CD4-positive, alpha-beta T cell treated with Interleukin-15 for 4 hours (primary cell): ENCODE measurements at places on chromosomes 1 and 21.

- DNase-seq, result no peak
Observed at GRCh38 chr1:162822391-162823200, 32.1 kb downstream of the HSD17B7 start.

DNA sequence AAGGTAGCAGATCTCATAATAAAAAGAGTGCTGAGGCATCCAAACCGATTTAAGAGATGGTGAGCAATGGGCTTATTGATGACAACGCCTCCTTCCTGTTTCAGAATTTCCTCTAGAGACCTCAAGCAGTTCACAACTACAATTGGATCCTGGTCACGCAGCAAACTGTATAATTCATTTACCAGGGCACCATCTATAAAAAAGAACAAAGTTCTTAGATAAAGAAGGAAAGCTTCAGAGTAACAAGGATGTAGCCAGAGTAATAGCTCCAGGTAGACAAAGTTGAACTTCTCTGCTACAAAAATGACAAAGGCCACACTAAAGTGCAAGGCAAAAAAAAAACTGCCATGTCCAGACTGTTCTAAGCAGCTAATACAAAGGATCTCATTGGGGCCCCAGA is 3.4 kb downstream of the AP4B1 start:
- DNase-seq, result peak; percentile 24

GRCh38 chr1:72357411-72357810 is 75.1 kb upstream of the NEGR1 start:
- DNase-seq, result no peak

- no peak for DNase-seq
Observed at GRCh38 chr1:100597061-100597741, 59.3 kb downstream of the GPR88 start.

DNA sequence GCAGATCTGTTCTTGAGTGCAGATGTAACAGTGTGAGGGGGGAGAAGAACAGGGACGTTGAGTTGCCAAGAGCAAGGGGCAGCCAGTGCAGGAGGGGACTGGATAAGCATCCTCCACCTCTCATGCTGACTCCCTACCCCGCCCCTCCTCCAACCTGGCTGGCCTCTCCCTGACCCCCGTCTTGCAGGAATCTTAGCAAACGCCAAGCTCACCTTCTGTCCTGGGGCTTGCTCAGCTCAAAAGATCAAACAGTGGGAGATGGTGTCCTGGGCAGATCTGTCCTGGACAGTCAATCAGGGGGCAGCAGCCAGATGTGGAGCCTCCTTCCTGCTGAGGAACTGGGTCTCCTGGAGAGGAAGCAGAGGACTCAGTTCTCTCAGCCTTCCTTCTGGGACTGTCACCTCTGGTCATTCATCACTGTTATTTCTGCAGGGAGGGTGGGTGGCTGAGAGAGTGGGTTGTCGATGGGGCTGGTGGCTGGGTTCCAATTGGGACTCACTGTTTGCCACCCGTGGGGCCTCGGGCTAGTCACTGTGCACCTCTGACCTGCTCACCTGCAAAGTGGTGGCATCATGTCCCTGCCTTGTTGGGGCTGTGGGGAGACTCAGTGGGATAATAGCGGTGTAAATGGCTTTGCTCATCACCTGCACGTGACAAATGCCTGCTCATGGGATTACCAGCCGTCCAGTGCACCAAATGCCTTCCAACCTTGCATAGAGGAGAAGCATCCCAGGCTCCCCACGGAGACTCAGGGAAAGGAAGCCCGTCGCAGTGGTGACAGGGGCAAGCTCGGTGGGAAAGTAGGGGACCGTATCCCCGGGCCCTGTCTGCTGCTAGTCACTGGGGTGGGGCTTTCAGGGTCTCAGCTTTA is 154.4 kb downstream of the PTPRU start:
- no peak for DNase-seq

DNA sequence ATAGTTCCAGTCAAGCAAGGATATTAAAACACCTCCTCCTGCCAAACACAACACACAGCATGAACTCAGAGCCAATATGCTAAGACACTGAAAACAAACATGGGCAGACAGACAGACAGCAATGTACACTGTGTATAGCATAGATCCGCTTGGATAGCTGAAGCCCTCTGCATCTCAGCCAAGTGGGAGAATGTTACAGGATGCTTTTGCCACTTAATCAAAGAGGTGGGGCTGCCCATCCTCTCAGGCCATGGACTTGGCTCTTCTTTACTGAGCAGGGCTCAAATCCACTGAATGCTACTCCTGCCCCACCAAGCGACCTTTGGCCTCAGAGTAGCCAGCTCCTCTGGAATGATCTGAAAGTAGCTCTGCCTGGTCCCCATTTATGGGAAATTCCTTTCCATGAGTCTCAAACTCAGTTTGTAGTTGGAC is 64.7 kb upstream of the NGF start:
- DNase-seq, result no peak

GRCh38 chr1:194042736-194043135 is 856.3 kb upstream of the B3GALT2 start:
- DNase-seq, result no peak

GRCh38 chr1:163912170-163912884 is 590.6 kb downstream of the NUF2 start:
- no peak for DNase-seq

DNA sequence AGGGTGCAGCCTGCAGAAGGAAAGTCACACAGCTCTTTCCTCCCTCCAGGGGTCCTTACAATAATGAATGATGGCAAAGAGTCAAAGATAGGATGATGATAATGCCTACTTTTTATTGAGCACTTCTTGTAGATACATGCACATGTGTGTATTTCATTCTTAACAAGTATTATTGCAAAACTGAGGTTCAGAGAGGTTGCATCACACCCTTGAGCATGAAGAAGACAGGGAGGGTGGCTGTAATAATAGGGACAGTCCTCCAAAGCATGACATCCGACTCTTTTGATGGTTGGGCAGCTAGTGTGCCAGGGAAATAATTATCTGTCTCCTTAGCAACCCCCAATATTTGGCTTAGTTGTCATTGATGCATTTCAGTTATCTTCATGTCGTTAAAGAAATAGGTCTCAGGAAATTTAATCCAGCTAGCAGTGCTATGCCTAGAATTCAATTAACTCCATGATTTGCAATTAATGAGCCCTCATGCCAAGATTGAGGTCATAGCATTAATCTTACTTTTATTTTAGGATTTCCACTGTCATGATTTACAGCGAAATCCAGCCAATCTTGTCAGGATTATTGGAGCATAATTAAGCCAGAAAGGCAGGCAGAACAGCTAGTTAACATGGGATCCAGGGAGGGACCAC is 35.0 kb downstream of the DNAJC6 start:
- no peak for DNase-seq

GRCh38 chr1:6761196-6761737 is 24.0 kb upstream of the CAMTA1 start:
- no peak for DNase-seq

DNA sequence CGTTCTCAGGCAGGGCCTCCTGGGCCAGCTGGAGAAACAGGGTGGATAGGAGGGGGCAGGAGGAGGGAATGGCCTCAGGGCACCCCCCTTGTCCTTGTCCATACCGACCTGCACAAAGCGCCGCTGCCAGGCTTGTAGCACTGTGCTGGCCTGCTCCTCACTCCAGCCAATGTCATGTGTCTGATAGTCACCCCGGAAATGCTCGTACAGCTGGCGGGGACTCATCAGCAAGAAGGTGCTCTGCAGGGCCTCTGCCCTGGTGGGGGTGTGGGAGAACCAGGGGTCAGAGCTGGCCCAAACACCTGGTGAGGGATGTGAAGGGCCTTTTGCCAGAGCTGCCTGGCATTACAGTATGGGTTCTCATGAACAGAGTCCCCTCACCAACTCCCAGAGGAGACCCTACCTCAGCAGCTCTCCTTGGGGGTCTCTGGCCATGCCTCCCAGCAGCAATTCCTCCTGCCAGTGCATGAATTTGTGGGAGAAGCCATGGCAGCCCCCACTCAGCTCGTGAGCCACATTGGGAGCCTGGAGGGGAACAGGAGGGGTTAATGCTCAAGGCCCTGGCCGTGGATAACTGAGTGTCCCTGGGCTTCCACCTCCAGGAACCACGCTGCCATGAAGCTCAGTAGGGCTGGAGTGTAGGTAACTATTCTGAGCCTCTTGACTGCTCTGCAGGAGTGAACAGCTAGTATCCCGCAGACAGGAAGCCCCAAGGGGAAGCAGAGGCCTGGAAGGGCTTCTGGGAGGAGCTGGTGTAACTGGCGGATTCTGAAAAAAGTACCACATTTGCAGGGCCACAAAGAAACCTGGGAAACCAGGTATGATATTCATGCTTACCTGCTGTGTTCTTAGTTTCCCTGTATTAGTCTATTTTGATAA is 13.3 kb downstream of the PTCH2 start:
- DNase-seq, result no peak

DNA sequence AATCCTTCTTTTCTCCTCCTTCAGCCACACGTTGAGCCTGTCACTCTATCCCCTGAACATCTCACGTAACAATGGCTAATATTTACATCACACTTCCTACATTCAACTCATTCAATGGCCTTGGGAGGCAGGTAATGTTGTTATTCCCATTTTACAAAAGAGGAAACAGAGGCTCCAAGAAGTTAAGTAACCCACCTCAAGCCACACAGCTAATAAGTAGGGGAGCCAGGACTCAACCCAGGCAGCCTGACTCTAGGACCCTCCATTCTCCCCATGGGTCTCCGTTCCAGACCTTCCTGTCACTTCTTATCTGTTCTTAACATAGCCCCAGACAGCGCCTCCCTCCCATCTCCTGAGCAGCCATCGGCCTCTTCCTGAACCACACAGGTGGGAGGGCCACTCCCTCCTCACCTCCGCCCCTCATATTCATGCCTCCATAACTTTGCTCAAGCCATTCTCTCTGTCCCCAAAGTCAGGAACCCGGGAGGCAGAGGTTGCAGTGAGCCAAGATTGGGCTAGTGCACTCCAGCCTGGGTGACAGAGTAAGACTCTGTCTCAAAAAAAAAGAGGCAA is 2.2 kb downstream of the PADI4 start:
- no peak for DNase-seq

DNA sequence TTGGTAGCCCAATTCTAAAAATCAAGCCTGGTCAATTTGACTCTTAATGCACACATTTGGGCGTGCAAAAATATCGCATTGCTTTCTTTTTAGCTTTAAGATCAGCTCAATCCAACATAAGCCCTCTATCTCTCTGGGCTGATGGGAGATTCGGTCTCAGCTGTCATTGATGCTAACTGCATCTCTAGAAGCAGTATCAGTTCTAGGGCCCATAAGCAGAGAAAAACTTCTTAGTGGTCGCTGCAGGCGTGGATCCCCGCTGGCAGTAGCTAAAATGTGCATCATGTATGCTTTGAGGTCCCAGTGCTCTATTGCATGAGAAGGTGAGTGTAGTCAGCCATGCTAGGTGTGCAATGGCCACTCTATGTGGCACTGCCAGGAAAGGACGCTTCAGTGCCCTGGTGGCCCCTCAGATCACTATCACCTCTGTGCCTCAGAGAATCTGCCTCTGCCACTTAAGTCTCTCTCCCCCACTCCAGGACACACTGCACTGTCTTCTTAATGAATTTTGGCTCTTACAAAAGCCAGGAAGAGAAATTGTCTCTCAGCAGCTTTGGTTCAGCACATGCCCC is 79.7 kb upstream of the GADD45A start:
- DNase-seq, result no peak

- DNase-seq, result no peak
Observed at GRCh38 chr1:168974611-168975010, 131.9 kb upstream of the ATP1B1 start.

GRCh38 chr1:39572379-39573096 is 4.1 kb downstream of the PABPC4 start:
- DNase-seq, result no peak

DNA sequence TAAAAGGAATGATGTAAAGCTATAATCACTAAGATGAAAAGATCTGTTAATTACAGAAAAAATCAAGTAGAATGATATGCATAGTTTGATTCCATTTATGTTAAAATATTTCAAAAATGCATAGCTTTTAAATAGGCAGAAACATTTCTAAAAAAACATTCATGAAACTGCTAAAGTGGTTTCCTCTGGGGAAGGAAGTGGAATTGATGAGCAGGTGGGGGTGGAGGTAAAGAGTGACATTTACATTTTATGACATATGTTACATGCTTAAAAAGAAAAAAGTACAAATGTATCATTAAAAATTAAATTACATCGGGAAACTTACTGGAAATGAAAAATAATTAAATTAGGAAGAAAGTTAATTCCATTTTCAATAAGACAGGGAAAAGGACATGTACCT is 42.8 kb upstream of the JAK1 start:
- DNase-seq, result peak; percentile 11

DNA sequence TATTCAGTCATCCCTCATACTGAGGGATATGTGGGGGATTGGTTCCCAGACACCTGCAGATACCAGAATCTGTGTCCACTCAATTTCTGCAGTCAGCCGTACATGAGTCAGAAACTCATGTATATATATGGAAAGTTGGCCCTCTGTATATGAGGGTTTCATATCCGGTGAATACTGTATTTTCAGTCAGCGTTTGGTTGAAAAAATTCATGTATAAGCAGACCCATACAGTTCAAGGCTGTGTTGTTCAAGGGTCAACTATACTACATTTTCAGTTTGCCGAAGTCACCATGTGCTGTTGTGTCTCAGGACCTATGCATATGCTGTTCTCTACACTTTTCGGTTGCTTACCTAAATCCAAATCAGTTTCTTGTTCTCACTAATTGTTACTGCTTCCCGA is 10.5 kb downstream of the AXDND1 start:
- no peak for DNase-seq

DNA sequence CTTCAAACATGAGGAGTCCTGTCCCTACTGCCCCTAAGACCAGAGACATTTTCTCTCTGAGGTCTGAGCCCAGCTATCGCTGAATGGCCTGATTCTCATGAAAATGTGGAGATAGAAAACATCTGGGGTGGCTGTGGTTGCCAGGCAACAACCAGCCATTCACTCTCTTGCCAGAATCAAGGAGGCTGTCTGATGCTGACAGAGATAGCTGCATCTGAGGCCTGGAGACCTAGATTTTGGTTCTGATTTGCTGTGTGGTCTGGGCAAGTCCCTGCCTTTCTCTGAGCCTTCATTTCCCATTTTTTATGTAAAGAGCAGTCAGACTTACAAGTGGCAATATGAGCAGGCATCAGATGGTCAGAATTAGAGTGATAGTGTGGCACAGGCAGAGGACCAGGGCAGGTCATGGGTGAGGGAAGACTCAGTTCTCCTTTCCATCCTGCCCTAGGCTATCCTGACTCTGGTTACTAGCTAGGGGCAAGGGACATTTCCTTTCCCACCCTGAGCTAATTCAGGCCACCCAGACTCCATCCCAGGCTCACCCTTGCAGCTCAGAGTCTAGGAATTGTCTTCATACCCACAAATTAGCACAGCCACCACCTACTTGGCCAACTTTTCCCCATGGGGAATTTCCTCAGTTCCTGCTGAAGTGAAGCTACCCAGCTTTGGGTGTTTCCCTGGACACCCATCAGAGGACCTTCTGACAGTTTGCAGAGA is 20.0 kb upstream of the RNF19B start:
- DNase-seq, result peak; percentile 76

GRCh38 chr1:175504875-175505555 is 238.4 kb downstream of the TNR start:
- no peak for DNase-seq

GRCh38 chr1:235910357-235911299 is 43.9 kb upstream of the LYST start:
- DNase-seq, result peak; percentile 29

- no peak for DNase-seq
Observed at GRCh38 chr1:215076322-215076721, 6.2 kb upstream of the KCNK2 start.

GRCh38 chr1:35379317-35380000 is 111.0 kb downstream of the ZMYM4 start:
- DNase-seq, result no peak

- no peak for DNase-seq
Observed at GRCh38 chr21:40714536-40714935, 132.4 kb downstream of the DSCAM start.

- DNase-seq, result no peak
Observed at GRCh38 chr1:16173447-16174260, 17.8 kb upstream of the EPHA2 start.

GRCh38 chr1:4485398-4485797 is 169.0 kb upstream of the AJAP1 start:
- no peak for DNase-seq
